ENCODE measurements at places on chromosomes 11 and 22. TPM values are rescaled to one million over a fixed set of nuclear protein-coding genes. Genes with fewer than 3 reads are reported as not detected.

GLYATL2 gene
- not detected for total RNA-seq

FAM180B gene
- not detected for total RNA-seq

MIAT gene
- total RNA-seq: 0.33 TPM

PHLDA2 gene
- 8.8 TPM for total RNA-seq

SLC37A2 gene
- 2.7 TPM for total RNA-seq

OR51I1 gene
- not detected for total RNA-seq

OR52I1 gene
- not detected for total RNA-seq

CHRNA10 gene
- 2.0 TPM for total RNA-seq
